ENCODE measurements at places on chromosomes 7 and 10.

- DNase-seq, result no peak
These were observed 739.5 kb downstream of the SORCS1 start for GRCh38 chr10:106424981-106425380.

DNA sequence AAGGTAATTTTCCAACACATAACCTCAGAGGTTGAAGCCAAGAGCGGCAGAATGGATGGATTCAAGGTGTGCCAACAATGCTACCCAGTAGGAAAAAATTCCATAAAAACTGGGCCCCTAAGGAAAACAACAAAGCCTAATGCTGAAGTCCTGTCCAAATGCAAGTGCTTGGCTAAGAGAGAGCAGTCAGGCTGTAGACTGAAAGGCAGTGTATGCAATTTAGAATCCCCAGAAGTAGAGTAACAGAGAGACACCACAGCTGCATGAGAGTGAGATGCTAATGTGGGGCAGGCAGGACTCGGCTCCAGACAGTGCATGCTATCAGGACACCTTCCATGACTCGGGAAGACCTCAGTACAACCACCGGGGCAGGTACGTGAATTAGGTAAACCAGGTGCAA, 124.5 kb downstream of the ZFAND4 start:
- no peak for DNase-seq

DNA sequence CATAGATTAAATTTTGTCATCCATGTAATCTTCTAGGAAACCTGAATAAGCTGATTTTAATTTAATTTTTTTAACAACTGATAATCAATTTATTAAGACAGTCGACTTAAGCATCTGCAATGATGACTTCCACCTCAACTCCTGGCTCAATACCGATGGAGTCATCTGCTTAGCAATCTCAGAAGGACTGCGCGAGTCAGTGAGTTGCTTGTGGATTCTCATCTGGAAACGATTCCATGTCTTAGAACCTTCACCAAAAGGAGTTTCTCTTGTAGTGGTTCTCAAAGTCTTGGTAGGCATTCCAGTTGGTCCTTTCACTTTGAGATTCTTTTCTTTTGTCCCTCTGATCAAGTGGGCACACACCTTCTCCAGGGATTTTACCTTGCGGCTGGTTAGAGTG, 85.5 kb downstream of the XRCC2 start:
- DNase-seq, result no peak

DNA sequence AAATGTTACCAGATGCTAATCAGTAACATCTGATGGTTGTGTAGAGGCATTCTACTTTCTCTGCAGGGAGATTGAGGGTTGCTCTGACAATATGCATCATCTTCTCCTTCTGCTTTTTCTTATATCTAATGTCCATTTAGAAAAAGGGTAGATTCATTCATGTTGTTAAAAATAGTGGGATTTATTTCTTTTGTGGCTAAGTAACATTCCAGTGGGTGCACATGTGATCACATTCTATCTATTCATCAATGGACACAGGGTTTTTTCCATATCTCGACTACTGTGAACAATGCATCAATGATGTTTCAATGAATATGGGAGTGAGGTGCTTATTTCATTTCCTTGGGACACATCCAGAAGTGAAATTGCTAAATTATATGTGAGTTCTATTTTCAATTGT, 103.9 kb downstream of the CRPPA start:
- no peak for DNase-seq

DNA sequence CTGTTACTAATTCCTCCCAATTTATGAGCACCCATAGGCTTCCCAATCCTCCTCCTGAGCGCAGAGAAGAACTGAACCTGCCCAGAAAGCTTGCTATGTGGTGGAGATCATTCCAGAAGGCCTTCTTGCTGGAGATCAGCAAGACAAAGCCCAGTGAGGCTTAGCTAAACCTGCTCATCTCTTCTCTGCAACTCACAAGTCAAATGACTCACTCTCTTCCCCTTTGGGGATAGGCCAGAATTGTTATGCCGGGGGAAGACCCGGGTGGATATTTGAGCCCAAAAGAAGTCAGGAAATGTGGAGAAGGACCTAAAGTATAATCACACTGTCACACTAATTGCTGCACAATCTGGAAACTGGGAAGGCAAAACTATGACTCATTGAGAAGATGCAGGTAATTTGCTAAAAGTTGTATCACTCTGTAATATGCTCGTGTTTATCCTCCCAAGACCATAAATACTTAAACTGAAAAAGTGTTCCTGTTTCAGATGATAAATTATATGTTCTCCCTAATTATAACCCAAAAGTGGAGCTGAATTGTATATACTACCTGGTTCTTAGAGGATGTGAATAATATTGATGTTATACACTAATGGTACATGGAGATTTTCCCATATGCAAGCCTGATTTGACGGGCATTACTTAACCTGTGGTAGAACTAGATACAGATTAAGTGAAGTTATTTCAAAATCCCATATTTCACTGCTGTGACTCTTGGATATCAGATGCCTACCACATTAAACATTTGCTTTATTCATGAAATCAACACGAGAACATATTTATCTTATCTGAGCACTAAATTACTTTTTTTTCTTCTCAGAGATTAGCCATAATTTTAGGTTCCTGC, 6.4 kb downstream of the NEBL start:
- DNase-seq, result no peak

All from activated CD8-positive, alpha-beta memory T cell treated with anti-CD3 and anti-CD28 coated beads for 4 hours (primary cell).